ENCODE measurements at places on chromosomes 5 and 9.
A peak's percentile ranks its signal among the peaks of the same experiment; 100 is the strongest.

DNA sequence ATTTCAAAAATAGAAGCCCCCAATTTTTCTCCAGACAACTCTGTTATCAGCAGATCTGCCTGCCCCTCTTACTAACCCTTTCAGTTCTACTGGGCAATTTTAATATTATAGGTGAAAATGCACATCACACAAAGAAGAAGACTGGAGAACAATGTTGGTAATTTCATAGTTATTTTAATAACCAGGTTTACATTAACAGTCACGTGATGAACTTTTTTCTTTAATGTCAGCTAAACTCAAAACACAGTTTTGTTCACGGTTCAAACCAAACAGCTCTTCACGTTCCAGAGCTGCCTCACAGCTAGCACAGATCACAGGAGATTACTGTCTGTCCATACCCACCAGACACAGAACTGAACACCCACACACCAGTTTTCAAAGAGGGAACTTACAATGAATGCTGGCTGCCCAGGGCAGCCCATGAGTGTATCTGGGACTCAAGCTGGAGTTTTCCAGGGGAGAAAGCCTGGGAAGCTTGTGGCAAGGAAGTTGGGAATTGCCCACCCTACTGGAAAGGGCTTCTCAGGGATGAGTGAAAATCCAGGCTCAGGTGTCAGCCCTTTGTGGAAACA, 119.1 kb downstream of the DPYSL3 start:
- DNase-seq: no peak

- no peak for DNase-seq
Observed at GRCh38 chr9:8486095-8486494, 686.5 kb upstream of the DMAC1 start.

GRCh38 chr5:89080467-89081116, 197.6 kb upstream of the MEF2C start:
- DNase-seq: no peak

DNA sequence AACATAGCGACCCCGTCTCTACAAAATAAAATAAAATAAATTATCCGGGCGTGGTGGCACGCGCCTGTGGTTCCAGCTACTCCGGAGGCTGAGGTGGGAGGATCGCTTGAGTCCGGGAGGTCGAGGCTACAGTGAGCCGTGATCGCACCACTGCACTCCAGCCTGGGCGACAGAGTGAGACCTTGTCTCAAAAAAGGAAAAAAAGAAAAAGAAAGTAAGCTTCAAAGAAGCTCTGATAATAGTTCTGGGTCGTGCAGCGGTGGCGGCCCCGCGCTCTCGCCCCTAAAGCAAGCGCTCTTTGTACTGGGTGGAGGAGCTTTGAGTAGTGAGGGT, 6.8 kb downstream of the TLX3 start:
- DNase-seq: no peak

- no peak for DNase-seq
Observed at GRCh38 chr9:126674365-126675146, 60.8 kb downstream of the LMX1B start.

DNA sequence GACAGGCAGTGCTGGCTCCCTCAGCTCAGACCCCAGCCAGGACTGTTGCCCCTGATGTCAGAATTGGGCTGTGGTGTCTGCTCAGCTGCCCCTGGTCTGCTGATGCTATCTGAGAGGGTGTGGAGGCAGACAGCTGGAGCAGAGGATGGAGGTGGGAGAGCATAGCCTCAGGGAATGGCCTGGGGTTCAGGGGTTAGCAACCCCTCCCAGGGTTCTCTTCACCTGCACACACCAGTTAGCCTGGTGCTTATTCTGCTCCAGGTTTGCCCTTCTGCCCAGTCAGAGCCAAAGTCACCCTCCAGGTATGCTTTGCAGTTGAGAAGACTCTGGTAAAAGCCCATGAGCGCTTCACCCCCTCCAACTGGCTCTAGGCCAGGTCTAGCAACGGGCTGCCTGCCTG, 109.8 kb downstream of the SAXO1 start:
- DNase-seq: no peak

GRCh38 chr9:125529589-125530515, 177.2 kb downstream of the MAPKAP1 start:
- DNase-seq: no peak

- peak; percentile 48 for DNase-seq
Observed at GRCh38 chr5:123035360-123035917, 1.1 kb downstream of the PPIC start.

DNA sequence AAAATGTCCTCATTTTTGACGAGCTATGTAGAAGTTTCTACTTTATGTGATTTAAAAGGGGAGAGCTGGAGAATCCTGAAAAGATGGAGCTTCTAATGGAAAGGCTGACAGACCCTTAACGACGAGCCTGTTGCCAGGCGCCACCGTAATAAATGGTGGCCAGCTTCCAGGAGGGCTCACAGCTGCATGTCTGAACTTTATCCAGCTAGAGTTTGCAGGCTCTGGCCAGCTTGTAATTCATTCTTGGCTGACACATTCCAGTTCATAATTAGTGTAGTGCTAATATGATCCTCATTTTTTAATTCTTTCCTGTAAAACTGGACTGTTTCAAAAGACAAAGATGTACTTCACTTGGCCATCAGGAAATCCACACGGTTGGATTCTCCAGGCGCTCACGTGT, 246.7 kb downstream of the GAS1 start:
- DNase-seq: no peak

DNA sequence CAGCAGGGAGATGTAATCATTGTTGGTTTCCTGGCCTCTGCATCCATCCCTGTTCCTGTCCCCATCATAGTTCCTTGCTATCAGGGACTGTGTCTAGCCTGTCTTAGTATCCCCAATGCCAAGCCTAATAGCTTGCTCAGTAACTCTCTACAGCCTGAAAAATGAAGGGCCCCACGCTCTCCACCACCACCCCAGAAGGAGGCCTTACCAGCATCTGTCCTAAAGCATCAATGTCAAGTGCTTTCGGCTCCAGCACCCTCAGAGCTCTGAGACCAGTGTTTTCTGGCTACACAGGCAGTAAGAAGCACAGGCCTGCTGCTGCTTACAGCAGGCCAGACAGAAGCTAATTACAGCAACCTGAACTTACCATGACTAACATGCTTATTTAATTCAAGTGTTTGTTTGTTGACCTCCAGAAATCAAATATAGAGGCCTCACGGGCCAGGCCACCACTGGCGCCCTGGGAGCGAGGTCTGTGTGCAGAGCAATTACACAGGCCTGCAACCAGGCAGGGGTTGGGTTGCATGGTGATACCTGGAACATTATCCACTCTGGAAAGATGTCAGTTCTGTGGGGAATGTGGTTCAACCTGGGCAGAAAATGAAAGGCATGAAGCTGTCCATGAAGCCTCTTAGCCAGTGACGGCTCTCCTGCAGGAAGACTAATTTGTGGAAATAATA, 124.3 kb downstream of the SLC1A3 start:
- peak; percentile 24 for DNase-seq

DNA sequence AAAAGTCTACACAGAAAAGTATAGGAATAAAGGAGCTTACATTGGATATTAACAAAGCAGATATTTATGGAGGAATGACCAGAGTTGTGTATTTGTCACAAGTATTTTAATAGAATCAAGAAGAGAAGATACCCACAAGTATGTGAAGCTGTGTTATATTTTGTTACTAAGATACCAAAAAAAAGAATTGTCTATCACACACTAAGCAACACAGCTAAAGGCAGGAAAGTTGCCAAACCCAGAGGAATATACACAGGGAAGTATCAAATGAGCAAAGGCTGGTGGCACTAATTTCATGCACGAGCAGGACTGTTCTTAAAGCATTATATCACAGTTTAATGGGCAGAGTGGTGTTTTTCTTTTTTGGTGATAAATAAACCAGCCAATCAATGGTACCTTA, 30.9 kb upstream of the RAI14 start:
- no peak for DNase-seq

- DNase-seq: no peak
Observed at GRCh38 chr5:74761241-74761640, 5.7 kb downstream of the GFM2 start.

GRCh38 chr5:106545325-106545724, 1125.4 kb downstream of the EFNA5 start:
- no peak for DNase-seq

- no peak for DNase-seq
Observed at GRCh38 chr5:52063186-52063585, 679.9 kb downstream of the ISL1 start.

GRCh38 chr9:129648092-129648763, 6.3 kb upstream of the ASB6 start:
- DNase-seq: no peak

GRCh38 chr5:171612749-171613148, 172.9 kb upstream of the SMIM23 start:
- DNase-seq: no peak

- no peak for DNase-seq
Observed at GRCh38 chr5:57225553-57225952, 51.7 kb downstream of the GPBP1 start.

DNA sequence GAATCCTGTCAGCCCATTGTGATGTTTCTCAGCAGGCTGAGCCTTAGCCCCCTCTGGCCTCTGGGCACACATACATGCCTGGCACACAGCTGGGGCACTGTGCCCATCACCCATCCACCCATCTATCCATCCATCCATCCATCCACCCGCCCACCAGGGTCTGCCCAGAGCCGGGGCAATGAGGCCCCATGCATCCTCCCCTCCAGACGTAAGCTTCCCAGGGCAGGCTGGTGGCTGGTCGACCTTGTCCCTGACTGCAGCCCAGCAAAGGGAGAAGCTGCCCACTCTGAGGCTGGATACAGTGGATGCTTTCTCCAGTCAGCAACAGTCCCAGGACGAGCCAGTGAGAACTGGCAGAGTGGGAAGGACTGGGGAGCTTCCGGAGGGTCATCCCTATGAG, 21.1 kb upstream of the SLC25A51 start:
- no peak for DNase-seq

DNA sequence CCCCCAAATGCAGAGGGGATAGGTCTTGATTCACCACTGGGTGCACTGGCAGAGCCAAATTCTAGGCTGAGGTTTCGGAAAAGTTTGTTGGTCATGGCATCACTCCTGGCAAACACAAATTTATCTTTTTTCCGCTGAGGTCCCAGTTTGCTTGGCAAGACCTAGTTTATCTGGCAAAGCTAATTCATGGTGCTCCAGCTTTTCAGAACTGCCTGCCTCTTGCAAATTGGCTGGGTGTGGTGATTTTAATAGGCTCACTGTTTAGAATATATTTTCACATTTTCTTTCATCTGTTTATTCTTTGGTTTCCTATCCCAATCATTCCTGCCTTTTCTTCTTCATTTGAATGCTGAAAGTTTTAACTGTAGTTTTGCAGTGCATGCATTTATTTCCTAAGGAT, 50.5 kb upstream of the MAMDC2 start:
- no peak for DNase-seq

DNA sequence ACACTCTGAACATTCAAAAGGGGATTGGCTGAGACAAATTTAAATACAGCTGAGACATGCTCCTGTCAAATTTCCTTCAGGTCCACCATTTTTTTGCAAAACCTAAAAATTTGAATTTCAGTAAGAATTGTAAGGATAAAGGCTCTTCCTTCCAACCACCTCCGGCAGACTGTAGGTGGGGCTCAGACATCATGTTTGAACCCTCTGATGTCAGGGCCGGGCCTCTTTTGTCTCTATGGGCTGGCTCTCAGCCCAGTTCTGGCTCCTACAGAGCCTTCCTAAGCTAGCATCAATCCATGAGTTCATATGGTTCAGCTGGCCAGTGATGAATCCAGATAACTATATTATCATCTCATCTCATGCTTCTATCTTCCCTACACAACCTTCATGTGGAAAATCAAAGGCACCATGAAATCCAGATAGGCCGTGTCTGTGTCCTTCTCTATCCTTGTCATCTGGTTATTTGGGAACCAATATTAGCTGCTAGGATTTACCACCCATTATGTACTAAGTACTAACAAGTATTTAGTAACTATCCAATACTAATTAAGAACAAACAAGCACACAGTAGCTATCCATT, 44.2 kb downstream of the NIPSNAP3B start:
- DNase-seq: peak; percentile 75

- DNase-seq: no peak
Observed at GRCh38 chr5:6372251-6373080, 5.9 kb downstream of the MED10 start.

DNA sequence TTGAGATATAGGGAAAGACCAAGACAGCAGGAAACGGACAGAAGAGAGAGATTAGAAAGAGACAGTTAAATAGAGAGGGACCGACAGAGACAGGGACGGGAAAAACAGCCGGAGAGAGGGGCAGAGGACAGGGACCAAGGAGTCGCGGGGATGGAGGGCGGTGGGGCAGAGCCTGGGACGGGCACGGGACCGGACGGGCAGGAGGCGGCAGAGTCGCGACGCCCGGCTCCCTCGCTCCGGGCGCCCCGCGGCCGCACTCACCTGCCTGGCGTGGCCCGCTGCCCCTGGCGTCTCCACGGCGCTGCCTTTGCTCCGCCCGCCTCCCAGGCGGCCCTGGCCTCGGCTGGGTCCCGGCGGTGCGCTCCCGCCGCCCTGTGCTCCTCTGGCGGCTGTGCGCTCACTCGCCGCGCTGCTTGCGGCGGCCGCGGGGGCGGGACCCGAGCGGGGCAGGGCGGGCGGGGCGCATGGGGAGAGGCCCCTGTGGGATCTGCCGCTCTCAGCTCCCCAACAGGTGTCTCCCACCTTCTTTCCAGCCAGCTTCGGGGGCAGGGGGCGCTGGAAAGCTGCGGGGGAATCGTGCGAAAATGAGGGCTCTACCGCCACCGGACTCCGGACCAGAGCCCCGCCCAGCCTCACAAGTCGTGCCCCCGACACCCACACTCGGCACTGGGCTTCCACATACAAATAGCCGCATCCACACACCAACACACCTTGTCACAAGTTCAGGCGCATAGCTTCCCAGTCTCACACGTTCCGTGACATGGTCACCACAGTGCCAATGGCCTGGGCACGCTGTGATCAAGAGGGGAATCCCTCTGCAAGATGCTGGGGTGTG, at the start of gene ARID3C:
TSS of gene ARID3C (minus strand) at position 411 of the 835 bp plus-strand sequence. CDS start 1,052 bp downstream, outside the sequence.
- DNase-seq: no peak

DNA sequence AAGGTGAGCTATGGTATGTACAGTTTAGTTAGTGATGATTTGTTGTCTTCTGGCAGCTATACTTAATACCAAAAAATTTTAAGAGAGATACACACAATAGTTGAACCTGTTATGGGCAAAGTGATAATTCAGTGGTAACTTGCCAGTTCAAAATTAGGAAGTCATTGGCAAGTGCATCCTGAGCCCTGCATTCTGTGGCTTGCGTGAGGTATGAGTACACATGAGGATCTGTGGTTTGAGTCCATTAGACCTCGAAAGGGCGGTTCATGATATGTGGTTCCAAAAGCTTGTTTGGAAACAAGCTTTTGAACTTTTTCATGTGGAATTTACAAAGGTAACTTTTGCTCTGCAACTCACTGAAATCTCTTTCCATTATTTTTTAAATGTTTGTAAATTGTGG, 47.0 kb downstream of the GPR21 start:
- no peak for DNase-seq

DNA sequence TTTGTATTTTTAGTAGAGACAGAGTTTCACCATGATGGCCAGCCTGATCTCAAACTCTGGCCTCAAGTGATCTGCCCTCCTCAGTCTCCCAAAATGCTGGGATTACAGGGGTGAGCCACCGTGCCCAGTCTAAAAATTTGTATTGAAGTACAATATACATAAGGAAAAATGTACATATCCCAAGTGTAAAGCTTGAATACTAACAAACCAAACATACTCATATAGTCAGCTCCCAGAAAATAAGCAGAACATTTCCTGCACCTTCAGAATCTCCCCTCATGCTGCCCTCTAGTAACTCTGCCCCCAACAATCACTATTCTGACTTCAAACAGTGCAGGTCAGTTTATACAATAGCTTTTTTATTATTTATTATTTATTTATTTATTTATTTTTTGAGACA, 1.6 kb upstream of the NOL6 start:
- no peak for DNase-seq

GRCh38 chr9:75039009-75039408, 10.9 kb upstream of the CARNMT1 start:
- DNase-seq: no peak

GRCh38 chr5:58116346-58116745, 343.5 kb downstream of the PLK2 start:
- DNase-seq: no peak
